ENCODE measurements at places on chromosomes 7 and 10.

DNA sequence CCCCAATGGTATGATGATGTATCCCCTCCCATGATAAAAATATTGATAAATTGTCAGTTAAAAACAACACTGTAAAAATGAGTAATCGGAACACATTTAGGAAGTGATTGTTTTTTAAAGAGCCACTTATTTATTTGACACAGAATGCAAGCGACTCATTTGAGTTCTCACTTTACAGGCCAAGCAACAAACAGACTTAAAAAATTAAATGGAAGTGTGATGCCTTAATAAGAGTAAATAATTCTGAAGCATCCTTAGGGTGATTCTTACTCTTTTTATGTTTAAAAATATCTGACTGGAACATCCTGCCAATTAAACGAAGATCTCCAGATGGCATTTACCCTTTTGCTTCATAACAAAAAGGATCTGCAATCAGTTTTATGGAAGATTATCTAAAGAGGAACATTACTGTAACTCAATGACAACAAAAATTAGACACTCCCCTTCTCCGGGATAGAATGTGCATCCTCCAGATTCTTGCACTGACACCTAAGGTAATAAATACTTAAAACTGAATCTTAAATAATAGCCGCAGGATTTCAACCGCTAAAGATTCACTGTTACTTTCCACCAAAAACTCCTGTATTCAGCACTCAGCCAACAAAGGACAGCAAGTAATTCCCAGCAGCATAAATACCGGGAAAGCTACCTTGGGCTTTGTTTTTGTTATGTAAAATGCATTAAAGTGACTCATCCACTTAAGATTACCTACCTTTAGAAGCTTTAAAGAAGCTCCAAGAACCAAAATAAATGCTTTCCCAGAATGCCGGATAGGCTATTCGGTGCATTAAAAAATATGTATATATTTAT, 1.7 kb downstream of the CACNA2D1 start:
- DNase-seq, result no peak

DNA sequence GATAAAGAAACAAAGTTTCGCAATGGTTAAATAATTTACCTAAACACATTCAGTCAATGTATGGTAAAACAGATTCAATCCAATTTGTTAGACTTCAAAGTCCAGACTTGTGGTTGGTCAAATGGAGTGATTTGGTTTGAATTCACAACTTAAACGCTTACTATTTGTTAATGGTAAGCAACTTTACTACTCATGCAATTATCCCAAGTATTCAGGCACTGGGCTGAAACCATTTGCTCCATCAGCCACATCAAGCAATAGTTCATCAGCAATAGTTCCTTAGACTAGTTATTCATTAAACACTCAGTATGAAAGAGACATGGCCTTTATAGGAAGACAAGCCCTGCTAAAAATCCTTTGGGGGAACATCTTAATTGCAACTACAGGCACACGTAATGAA, 253.0 kb downstream of the AGMO start:
- no peak for DNase-seq

DNA sequence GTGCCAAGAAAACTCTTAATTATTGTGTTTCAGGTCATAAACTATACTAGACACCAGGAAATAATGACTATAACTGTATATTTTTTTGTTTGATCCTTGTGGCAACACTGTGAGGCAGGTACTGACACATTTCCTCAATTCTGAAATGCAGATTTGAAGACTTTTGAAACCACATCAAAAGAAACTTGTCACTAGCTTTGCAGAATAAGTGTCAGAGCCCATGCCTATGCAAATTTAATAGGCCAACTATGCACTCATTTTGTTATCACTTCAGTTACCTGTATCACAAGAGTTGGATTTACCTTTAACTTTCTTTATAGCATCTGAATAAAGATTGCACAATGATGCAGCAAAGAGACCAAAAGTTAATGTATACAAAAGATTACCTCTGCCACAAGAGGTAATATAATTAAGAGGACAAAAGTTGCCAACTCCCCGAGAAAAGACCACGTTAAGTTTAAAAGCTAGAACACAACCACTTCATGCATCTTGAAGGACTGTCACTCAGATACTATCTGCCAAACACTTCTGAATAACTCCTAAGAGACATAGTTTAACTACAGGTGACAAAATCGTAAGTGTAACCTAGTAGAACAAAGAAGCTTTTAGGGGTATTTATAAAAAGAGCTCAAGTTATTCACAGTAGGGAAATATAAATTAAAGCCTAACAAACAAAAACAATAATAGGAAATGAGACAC, 80.5 kb downstream of the ELAPOR2 start:
- DNase-seq, result no peak

DNA sequence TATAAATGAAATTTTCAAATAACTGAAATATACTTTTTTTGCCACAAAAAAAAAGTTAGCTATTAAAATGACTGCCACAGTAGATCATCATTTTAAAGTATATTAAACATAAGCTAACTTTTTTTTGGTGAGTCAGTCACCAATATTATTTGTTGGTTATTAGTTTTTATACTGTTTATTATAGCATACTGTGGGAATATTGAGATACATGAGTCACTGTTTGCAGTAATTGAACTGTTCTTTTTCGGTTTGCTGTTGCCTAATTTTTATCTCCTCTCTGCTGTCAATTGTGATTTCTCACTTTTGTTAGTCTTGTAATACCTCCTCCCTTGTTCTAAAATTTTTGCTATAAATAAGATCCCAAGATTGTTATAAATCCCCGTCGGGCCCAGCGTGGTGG, 45.7 kb downstream of the BTAF1 start:
- DNase-seq, result no peak

DNA sequence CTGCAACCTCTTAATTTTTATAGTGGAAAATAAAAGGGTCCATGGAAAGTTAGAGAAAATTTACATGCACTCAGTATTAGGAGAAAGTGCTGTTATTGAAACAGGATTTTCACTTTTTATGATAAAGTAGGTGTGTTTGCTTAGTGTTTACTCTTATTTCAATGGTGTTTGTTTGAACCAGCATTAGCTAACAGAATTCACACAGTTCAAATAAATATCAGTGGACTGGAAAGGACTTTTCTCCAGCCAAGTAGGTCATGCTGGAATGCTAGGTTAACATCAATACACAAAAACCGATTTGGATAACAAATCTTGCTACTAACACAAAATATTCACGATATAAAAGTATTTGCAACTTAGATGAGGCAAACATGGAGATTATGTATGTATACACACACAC, 49.4 kb upstream of the BET1 start:
- no peak for DNase-seq

DNA sequence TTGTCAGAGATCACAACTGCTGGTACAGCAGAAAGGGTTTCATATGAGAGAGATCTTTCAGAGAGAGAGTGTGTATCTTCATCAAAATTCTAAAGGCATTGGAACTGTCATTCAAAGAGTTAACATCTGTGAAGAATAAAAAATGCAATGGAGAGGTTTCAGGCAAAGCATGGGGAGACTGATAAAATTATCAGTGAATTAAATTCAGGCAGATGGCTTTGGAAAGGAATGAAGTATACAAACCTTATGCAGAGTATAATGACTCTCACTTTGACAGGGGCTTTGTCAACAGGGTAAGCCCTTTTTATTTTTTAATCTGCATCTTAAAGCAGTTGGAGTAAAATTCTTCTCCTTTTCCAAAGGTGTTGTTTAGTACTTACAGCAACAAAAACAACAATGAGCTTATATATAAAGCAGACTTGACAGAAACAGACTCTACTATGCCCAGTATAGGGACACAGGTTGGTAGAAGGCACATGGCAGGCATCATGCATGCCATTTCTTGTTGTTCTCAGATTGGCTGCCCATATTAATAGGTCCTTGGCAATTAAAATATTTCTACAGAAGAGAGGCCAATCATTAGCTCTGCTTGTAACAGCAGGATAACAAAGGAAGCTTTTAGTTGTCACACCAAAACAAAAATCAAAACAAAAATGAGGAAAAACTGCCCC, 54.9 kb upstream of the NXPH1 start:
- DNase-seq, result no peak
